ENCODE measurements at places on chromosomes 6 and 20. TPM values are rescaled to one million over a fixed set of nuclear protein-coding genes. Genes with fewer than 3 reads are reported as not detected.

SLA2 gene
- 0.30 TPM for total RNA-seq

EFCAB8 gene
- total RNA-seq, result 0.43 TPM

GSTA2 gene
- not detected for total RNA-seq

LY6G6D gene
- not detected for total RNA-seq

- DNase-seq, result no peak
These were observed 138.3 kb upstream of the CDYL start for GRCh38 chr6:4637691-4638433.

DNA sequence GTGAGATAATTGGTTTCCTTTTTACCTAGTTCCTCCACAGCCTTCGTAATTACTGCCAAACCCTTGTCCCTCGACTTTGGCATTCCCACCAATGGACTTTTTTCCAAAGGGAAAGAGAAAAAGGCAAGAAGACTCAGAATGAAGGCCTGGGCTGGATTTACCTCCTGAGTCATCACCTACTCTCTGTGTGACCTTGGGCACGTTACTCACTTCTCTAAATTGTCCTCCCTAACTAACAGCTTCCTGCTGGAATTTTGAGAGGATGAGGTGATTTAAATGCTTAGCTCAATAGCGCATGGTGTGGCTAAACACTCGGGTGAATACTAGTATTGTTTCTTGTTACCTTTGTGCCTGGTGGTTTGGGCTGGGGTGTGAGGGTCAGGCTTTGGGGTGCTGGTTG, 146.6 kb downstream of the DHX35 start:
- DNase-seq, result no peak

DNA sequence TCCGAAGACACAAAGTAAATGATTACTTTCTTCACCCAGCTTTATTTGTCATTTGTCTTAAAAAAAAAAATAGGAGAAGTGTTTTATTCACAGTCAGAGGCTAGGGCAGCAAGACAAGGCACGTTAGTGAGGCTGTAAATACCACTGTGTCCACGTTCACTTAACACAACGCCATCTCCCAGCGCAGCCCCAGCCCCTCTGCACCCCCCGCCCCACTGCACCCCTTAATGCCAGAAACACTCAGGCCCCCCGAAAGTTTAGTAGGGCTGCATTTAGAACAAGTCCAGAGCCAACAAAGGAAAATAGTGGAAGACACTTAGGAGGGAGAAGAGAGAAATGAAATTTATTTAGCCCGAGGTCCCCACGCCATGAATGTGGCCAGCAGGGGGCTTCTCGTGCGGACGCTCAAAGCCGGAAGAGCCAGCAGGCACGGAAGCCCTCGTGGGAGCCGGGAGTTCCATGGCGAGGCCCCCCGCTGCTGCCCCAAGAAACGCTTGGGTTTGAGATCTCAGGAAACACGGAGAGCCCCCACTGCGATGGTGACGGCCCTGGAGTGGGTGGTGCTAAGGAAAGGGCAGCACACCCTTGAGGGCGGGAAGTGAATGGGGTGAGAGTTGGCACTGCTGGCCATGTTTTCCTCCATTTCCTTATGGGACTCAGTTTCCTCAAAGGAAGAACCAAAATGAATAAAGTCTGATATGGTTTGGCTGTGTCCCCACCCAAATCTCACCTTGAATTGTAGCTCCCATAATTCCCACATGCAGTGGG, 50.2 kb downstream of the IYD start:
- peak; percentile 86 for DNase-seq

DNA sequence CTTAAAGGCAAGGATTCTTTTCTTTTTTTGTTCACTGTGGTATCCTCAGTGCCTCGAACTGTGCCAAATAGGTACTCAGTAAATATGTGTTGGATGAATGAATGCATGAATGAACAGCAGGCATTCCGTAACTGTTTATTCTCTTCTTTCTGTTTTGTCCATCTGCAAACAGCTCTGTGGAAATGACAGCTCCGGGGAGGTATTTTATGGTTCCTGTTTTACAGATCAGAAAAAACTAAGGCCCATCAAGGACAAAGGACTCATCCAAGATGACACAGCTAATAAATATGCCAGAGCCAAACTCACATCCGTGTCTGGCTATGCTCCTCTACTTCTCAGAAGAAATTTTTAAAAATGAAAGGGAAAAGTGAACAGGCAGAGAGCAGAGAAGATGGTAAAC, 21.0 kb downstream of the JPH2 start:
- DNase-seq, result no peak

GRCh38 chr6:166667796-166668610, 41.0 kb upstream of the RPS6KA2 start:
- DNase-seq, result no peak

Measured in Right ventricle myocardium inferior (tissue), 1 donor.